ENCODE measurements at places on chromosomes 13 and 19.

DNA sequence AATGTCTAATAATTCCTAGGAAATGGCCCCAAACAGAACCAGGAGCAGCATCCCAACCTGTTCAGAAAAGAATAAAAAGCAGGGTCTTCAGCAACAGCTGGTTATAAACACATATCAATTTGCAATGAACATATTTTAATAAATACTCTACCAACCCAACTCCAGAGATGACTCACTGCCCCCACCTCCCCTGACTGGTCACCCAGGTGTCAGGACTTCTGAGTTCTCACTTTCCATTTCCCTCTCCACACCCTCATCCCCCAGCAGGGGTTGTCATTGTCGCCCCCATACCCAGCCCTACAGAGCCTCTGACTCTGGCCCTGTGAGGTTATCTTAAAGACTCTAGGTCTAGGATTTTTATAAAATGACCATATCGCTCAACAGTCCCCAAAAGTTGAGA is 6.9 kb downstream of the SERPINE3 start:
- DNase-seq = no peak

- DNase-seq = peak; percentile 44
Observed at GRCh38 chr13:33284031-33284430, 1.5 kb downstream of the STARD13 start.

GRCh38 chr19:30403203-30403985 is 31.2 kb downstream of the ZNF536 start:
- no peak for DNase-seq

DNA sequence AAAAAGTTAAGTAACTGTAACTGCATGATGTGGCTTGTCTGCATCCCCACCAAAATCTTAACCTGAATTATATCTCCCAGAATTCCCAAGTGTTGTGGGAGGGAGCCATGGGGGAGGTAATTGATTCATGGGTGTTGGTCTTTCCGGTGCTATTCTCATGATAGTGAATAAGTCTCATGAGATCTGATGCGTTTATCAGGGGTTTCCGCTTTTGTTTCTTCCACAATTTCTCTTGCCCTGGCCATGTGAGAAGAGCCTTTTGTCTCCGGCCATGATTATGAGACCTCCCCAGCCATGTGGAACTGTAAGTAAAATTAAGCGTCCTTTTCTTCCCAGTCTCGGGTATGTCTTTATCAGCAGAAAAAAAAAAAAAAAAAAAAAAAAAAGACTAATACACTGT is 385.8 kb downstream of the SLITRK1 start:
- no peak for DNase-seq

GRCh38 chr13:78608688-78609463 is 5.5 kb upstream of the POU4F1 start:
- DNase-seq = no peak

DNA sequence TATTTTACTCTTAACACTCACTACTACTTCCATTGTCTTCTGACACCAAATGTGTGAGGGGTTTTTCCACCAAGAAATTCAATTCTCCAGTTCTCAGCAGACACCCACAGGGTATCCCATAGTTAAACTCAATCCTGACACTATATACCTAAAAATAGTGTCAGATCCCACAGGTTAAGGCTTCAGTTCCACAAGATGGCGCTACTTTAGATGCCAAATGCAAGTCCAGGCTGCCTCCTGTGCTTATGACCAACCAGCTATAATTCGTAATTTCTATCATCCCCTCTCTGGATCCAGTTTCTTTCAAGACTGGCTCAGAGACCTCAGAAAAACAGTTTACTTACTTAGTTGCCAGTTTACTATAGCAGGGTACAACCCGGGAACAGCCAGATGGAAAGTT is 1146.2 kb upstream of the SPRY2 start:
- DNase-seq = no peak

DNA sequence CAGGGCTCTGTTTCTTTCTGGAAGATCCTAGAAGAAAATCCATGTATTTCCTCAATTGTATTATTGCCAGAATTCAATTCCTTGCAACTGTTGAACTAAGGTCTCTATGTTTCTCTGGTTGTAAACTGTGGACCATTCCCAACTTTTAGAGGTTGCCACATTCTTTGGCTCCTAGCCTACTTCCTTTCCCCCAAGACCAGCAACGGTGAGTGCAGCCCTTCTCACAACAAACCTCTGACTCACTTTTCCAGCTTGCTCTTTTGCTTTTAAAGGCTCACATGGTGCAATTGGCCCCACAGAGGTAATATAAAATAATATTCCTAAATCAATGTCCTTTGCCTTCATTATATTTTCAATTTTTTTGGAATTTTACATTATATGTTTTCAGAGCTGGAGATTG is 371.3 kb downstream of the SLITRK5 start:
- DNase-seq = peak; percentile 2

- no peak for DNase-seq
Observed at GRCh38 chr19:3121396-3121795, 14.4 kb upstream of the GNA15 start.

GRCh38 chr19:45130888-45131615 is 29.7 kb downstream of the NKPD1 start:
- DNase-seq = no peak

Measured in AG10803 (cell line).